ENCODE measurements at places on chromosomes 2 and 18.

DNA sequence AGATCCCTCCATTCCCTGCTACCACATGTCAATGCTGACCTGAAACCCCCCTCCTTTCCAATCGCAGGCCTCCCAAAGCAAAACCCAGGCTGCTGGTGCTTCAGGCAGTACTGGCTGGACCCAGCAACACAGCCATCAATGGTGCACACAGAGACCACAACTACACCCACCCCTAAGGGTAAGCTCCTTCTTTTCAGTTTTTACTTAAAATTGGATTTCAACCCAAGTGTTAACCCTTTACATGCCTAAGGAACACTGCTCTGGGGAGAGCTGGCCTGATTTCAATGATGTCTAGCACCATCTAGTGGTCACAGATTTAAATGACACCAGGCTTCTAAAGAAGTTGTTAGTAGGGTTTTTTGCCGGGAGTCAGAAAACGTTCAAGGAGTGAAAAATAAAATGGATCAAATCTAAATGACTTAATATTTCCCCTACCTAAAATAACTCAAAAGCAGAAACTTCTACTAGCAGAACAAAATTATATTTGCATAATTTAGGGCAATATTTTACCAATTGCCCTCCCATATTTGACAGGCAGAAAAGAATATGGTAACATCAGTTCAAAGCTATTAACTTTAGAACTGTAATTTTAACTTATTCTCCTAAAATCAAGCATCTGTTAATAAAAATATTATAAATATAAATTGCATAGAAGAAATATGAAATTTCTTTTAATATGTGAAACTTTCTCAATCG, 24.6 kb downstream of the FECH start:
- H3K4me3 ChIP-seq, result no peak overlapping the region
- DNase-seq, result no peak
- H3K36me3 ChIP-seq, result peaks cover 76% of the 10 kb centered on the region
- H3K27ac ChIP-seq, result no peak overlapping the region
- H3K4me1 ChIP-seq, result peaks cover 4% of the 10 kb centered on the region

- H3K27ac ChIP-seq, result no peak overlapping the region
- peaks cover 63% of the 10 kb centered on the region for H3K36me3 ChIP-seq
- H3K4me3 ChIP-seq, result no peak overlapping the region
- H3K27me3 ChIP-seq, result no peaks in the 10 kb centered on the region
Observed at GRCh38 chr2:246489-247144, 17.2 kb downstream of the SH3YL1 start.

DNA sequence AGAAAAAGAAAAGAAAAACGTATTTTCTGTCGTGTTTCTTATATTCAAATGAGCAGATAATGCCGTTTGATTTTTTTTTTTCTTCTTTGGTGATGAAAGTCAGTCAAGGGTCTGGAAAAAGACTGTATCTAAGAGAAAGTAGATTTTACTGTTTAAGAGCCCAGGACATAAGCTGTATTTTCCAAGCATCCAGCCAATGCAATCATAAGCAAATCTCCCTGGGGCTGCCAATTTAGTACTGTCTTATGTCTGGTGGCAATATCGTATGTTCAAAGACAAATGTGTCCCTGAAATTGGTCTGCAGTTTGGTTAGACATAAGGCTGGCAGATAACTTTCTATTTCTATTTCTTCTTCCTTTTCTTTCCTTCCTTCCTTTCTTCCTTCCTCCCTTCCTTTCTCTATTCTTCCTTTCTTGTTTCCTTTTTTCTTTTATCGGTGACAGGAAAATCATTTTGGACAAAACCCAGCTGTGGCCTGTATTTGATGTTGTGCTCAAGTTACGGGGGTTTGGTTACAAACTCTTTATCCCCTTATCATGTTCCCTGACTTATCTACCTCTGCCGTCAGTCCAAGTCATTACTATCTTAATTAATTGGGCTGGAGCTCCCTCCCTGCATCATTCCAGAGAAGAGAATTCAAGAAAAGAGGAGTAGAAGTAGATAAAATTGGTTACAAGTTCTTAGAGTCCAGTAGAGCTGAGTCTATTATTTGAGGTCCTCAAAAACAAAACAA, 683.4 kb upstream of the FSHR start:
- no peak overlapping the region for H3K27ac ChIP-seq
- no peaks in the 10 kb centered on the region for H3K27me3 ChIP-seq
- H3K36me3 ChIP-seq, result no peaks in the 10 kb centered on the region
- no peaks in the 10 kb centered on the region for H3K4me1 ChIP-seq

DNA sequence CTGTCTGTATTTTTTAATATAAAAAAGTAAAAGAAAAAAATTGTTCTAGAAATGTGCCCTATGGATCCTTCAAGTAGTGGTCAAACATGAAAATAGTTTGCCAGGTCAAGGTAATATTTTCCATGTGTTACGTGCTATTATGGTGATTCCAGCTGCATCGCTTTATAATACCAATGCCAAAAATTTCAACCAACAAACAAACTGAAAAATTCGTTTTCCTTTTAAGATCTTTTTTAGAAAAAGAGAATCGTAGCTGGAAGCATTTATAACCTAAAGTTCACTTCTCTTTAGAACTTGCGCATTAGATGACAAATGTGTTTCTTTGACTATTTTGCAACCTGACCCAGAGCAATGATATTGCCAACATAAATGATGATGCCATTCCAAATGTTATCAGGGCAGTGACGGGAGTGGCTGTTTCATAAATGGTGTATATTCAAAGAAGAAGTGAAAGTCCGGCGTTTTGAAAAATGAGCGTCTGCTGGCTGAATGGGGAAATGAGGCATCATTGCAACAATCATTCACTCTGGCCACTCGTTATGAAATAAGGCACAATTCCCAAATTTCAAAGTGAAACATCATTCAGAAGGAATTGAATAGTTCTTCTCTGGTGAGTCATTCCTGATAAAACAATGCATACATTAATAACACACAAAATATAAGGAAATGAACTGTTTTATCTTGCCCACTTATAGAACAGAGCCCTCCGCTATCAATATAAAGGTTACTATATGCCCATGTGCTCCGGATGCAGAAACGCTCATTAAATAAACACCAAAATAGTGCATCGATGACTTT, 297.4 kb downstream of the TGIF1 start:
- no peak for DNase-seq
- no peaks in the 10 kb centered on the region for H3K36me3 ChIP-seq
- H3K4me3 ChIP-seq, result no peak overlapping the region
- H3K4me1 ChIP-seq, result no peaks in the 10 kb centered on the region
- no peak overlapping the region for H3K27ac ChIP-seq

DNA sequence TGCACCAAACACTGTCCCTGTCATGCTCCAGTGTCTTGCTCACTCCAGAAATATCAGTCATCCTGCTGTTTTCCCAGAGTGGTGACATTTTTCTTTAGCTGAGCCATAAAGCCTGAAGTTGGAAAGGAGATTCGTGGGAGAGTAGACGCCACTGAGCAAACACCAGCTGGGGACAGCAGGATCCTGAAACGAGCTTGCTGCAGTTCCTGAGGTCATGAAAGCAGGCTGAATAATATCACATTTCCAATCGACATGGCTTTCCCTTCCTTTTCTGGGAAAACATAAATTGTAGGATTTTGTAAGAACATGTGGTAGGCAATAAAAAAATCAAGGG, 276.4 kb downstream of the CDCA7 start:
- no peaks in the 10 kb centered on the region for H3K4me1 ChIP-seq
- H3K36me3 ChIP-seq, result no peaks in the 10 kb centered on the region
- H3K27me3 ChIP-seq, result peaks cover 35% of the 10 kb centered on the region

DNA sequence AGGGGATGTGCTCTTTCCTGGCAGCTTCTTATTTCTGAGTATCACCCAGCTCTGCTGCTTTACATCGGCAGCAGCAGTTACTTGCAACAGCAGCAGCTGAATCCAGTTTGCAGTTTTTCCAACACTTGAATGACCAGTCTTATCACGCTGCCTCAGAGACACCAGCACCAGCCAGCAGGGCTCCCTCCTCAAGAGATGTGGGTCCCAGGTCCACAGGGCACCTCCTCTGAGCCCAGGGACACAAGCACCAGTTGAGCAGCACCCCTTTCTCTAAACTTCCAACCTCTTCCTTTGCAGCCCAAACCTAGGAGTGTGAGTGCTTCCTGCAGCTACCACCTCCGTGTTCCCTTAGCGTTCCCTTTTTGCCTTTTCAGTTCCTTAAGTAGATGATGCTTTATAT, 50.4 kb upstream of the YPEL5 start:
- H3K4me3 ChIP-seq, result no peak overlapping the region
- H3K36me3 ChIP-seq, result no peaks in the 10 kb centered on the region
- no peak for DNase-seq
- H3K27ac ChIP-seq, result no peak overlapping the region
- no peaks in the 10 kb centered on the region for H3K4me1 ChIP-seq
- peaks cover 16% of the 10 kb centered on the region for H3K27me3 ChIP-seq

- peak overlapping the region; percentile 76 for H3K27ac ChIP-seq
- no peak overlapping the region for H3K4me3 ChIP-seq
- no peak for DNase-seq
Observed at GRCh38 chr2:55099878-55100820, 49.9 kb upstream of the RTN4 start.

- peaks cover 23% of the 10 kb centered on the region for H3K27me3 ChIP-seq
- no peak for DNase-seq
- no peaks in the 10 kb centered on the region for H3K36me3 ChIP-seq
- no peak overlapping the region for H3K27ac ChIP-seq
- no peaks in the 10 kb centered on the region for H3K4me1 ChIP-seq
- H3K4me3 ChIP-seq, result no peak overlapping the region
Observed at GRCh38 chr2:54809819-54810218, 86.4 kb downstream of the EML6 start.

- DNase-seq, result no peak
- no peaks in the 10 kb centered on the region for H3K4me1 ChIP-seq
- no peak overlapping the region for H3K27ac ChIP-seq
Observed at GRCh38 chr2:135422898-135423297, 108.1 kb downstream of the ZRANB3 start.

- no peaks in the 10 kb centered on the region for H3K4me1 ChIP-seq
- H3K36me3 ChIP-seq, result no peaks in the 10 kb centered on the region
- no peak for DNase-seq
- H3K4me3 ChIP-seq, result no peak overlapping the region
- H3K27ac ChIP-seq, result no peak overlapping the region
Observed at GRCh38 chr2:223027442-223027841, 24.5 kb upstream of the KCNE4 start.

DNA sequence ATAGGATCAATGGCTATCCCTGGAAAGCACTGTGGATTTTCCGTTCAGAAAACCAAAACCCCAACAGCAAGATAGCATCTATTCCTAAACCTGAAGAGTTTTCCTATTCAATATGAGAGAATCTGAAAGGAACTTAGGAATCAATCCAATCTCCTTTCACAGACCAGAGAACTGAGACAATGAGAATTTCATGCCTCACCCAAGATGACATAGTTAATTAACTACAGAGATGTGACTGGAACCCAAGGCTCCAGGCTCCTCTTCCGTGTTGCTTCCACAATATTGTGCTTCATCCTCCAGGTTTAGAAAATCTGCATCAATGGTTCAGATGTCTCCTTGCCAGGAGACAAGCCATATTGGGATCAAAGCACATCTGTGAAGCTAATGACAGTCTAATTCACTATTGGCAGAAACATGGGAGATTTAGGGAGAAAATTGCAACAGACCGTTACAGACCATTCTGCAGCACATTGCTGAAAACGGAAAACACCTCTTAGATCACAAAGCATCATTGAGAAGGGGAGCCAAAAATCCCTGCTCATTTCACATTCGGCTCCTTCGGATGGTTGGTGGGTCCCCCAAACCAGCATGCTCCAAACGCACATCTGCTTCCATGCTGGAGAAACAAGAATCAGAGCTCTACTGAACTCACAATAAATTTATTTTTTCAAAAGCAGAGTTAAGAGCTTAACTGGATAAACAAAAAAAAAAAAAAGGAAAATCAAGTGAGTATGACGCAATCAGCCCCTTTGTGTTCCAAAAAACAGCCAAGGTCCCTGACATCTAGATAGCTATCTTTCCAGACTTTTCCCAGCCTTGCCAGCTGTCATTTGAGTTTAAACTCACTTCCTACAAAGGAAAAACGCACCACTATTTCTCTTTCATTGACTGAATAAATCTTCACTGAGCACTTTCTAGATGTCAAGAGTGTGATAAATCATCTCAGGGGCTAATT, 290.3 kb downstream of the C1D start:
- DNase-seq, result no peak
- H3K27me3 ChIP-seq, result peaks cover 9% of the 10 kb centered on the region
- no peaks in the 10 kb centered on the region for H3K36me3 ChIP-seq
- no peak overlapping the region for H3K4me3 ChIP-seq
- H3K27ac ChIP-seq, result no peak overlapping the region

DNA sequence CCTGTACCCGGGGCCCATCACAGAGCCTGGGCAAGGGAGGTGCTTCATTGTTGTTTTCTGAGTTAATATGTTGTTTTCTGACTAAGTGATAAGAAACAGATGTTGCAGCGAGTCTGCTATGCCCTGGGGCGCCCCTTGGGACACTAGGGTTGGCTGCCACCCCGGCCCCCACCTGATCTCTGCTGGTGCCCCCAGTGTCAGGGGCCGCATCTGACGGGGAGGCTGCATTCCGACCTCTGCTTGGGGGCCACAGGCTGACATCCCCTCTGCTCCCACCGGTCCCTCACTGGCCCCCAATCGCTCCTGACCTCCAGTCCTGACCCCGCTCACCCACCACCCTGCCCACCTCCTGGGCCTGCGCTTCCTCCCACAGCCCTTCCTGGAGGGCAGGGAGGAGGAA, 65.9 kb downstream of the LONRF2 start:
- no peaks in the 10 kb centered on the region for H3K27me3 ChIP-seq
- H3K4me3 ChIP-seq, result no peak overlapping the region
- H3K27ac ChIP-seq, result no peak overlapping the region
- H3K4me1 ChIP-seq, result no peaks in the 10 kb centered on the region

- peak; percentile 95 for DNase-seq
- peak overlapping the region; percentile 68 for H3K4me3 ChIP-seq
- no peaks in the 10 kb centered on the region for H3K36me3 ChIP-seq
- H3K4me1 ChIP-seq, result peaks cover 40% of the 10 kb centered on the region
- H3K27me3 ChIP-seq, result peaks cover 85% of the 10 kb centered on the region
Observed at GRCh38 chr2:174341293-174341994, 6.7 kb downstream of the SP9 start.

GRCh38 chr2:63613391-63613901, 24.7 kb downstream of the MDH1 start:
- H3K27me3 ChIP-seq, result peaks cover 7% of the 10 kb centered on the region
- peaks cover 1% of the 10 kb centered on the region for H3K4me1 ChIP-seq
- no peak for DNase-seq
- no peak overlapping the region for H3K27ac ChIP-seq
- peaks cover 2% of the 10 kb centered on the region for H3K36me3 ChIP-seq
- H3K4me3 ChIP-seq, result no peak overlapping the region

- H3K36me3 ChIP-seq, result peaks cover 41% of the 10 kb centered on the region
- no peaks in the 10 kb centered on the region for H3K27me3 ChIP-seq
- H3K4me1 ChIP-seq, result peaks cover 9% of the 10 kb centered on the region
- H3K27ac ChIP-seq, result no peak overlapping the region
- DNase-seq, result no peak
Observed at GRCh38 chr18:9513971-9514512, 38.7 kb downstream of the RALBP1 start.

GRCh38 chr2:236720974-236721540, 151.4 kb downstream of the ACKR3 start:
- peaks cover 29% of the 10 kb centered on the region for H3K27me3 ChIP-seq
- no peaks in the 10 kb centered on the region for H3K4me1 ChIP-seq
- no peak overlapping the region for H3K27ac ChIP-seq

GRCh38 chr2:112253261-112253815, 1.5 kb downstream of the ZC3H8 start:
- H3K36me3 ChIP-seq, result peaks cover 25% of the 10 kb centered on the region
- H3K4me1 ChIP-seq, result peaks cover 24% of the 10 kb centered on the region
- no peak overlapping the region for H3K4me3 ChIP-seq
- DNase-seq, result no peak

Data from activated T-cell treated with anti-CD3 and anti-CD28 coated beads, Interleukin-2, amount 50 U/mL, for 24 hours (primary cell).